Glomerular endothelial cell (primary cell): ENCODE measurements at places on chromosomes 3 and 15.

GRCh38 chr15:81182031-81182755, 14.5 kb upstream of the IL16 start:
- DNase-seq = no peak

DNA sequence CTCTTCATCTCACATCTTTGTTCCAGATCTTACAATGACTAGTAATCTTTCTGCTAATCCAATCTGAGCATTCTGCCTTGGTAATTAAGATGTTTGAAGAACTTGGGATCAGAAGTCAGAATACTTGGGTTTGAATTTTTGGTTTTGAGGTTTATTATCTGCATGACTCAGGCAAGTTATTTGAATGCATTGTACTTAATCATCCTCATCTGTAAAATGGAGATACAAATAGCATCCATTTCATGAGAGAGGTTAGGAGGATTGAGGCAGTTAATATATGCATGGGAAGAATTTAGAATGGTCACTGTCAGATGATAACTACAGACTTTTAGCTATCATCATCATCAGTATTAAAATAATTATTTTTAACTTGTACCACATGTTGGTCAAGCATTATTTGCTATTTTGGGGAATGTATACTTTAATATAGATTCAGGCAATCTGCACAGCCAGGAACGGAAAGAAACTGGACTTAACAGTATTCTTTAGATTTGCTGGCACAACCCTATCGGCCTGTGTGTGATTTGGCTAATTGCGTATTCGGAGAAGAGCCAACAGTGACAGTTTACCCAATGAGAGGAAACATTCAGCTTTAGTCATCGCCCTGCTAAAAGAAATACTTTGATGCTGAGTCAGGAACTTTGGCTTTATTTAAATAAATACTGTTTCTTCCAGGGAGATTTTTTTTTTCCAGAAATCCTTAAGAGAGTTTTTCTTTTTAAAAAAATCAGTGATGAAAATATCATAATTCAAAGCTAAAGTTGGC, 600.0 kb downstream of the ROBO1 start:
- DNase-seq = no peak

DNA sequence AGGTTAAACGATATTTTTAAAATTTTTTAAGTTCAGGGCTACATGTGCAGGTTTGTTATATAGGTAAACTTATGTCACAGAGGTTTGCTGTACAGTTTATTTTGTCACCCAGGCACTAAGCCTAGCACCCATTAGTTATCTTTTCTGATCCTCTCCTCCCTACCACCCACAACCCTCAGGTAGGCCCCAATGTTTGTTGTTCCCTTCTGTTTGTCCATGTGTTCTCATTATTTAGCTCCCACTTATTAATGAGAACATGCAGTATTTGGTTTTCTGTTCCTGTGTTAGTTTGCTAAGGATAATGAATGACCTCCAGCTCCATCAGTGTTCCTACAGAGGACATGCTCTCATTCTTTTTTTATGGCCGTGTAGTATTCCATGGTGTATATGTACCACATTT, 14.9 kb downstream of the FAM162A start:
- no peak for DNase-seq

- no peak for DNase-seq
These were observed 7.3 kb downstream of the RPSA start for GRCh38 chr3:39413691-39414420.

DNA sequence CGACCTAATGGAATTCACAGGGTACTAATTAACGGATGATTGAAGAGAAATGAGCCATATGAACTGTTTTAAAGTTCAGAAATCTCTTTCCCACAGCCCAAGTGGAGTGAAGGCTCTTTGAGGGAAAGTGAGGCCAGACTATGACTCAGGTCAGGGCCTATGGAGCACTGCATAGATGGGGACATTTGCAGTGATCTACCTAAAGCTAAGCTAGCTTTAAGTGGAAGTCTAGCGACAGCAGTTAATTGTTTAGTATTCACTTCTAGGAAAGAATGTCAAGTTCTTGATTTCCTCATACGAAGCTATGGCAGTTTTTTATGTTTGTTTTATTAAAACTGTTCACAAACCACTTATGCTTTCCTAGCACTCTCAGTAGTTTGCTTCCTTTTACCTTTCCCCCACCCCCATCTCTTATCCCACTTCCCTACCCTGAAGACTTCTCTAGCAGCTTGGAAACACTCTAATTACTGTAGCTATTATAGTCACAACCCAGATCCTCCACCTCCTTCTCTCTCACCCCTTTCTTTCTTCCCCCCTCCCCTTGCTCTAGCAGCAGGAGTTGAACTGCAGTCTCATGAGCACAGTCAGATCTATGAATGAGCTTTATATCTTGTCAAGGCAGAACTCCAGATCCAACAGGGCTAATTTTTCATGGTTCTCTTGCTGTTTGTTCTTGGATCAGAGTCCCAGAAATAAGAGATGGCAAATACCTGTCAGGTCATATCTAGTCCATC, 6.2 kb downstream of the ZNF609 start:
- no peak for DNase-seq

DNA sequence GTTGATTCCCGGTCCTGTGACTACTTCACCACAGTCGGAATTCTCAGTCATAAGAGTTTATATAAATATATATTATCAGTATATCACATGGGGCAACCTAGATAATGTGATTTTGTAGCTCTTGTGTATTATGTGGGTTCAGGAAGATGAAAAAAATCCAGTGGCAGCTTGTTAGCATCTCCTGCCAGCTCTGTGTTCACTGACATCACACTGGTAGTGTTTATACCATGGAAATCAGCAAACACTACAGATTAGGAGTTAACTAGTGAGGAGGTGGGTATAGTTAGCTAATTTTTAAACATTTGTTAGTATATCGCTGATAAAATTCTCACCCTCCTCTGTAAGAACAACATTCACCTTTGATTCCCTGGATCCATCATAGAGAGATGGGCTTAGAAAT, 44.5 kb upstream of the KCNMB2 start:
- no peak for DNase-seq

GRCh38 chr15:90998737-90999136, 4.4 kb upstream of the PRC1 start:
- no peak for DNase-seq

DNA sequence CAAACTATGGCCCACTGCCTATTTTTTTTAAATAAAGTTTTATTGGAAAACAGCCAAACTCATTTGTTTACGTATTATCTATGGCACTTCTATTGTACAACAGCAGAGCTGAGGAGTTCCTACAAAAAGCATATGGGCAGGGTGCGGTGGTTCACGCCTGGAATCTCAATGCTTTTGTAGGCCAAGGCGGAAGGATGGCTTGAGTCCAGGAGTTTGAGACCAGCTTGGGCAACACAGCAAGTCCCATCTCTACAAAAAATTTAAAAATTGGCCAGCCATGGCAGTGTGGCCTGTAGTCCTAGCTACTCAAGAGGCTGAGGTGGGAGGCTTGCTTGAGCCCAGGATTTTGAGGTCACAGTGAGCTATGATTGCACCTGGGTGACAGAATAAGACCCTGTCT, 142.3 kb downstream of the RORA start:
- DNase-seq = no peak

DNA sequence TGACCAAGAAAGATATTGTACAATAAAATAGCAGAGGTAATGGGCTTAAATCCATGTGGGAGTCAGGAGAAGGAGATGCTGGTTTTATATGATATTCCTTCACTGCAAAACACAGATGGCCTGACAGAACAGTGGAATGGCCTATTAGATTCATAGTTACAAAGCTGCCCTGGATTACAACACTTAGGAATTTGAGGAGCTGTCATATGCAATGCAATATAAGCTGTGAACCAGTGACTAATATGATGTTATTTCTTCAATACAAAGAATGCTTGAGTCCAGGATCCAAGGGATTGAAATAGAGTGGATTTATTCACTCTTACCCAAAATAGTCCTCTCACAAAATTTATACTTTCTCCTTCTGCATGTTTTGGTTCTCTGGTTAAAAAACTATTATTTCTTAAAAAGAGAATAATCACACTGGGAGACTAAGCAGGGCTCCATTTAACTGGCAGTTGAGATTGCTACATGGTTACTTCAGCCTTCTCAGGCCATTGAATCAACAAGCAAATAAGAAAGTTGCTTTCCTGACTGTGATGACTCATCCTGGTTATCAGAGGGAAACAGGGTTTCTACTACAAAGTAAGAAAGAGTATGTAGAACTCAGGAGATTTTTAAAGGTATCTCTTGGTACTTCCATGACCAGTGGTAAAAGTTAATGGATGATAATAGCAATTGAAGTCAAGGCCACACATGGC, 79.8 kb upstream of the ZPLD1 start:
- peak; percentile 5 for DNase-seq

- DNase-seq = no peak
These were observed 118.3 kb upstream of the TUSC7 start for GRCh38 chr3:116591236-116591635.

DNA sequence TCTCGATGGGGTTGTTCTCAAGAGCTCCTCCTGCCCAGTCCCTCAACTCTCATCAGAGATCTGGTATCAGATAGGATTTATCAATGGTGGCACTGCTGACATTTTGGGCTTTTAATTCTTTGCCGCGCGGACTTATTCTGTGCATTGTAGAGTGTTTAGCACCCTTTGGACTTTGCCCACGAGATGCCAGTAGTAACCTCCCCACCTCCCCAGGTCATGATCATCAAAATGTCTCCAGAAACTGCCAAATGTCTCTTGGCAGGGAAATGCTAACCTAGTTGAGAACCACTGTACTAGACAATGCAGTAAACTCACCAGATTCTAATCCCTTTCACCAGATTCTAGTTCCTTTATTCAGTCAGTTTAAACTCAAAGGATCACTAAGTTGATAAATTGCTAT, 24.0 kb downstream of the SLC27A2 start:
- no peak for DNase-seq

DNA sequence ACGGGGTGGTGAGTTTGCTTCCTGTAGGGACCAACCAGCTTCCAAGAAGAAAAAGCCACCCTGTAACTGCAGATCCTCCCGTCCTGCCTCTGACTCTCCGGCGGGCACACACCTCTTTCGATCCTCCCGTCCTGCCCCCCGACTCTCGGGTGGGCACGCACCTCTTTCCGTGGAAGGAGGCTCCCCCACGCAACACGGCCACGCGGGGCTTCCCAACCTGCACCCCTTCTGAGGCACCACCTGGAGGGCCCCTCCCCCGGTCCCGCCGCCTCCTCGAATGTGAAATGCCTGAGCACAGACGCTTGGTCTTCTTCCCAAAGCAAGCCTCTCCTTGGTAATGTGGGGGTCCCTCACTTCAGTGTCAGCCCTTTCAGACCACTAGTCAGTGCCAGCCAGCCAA, 7.3 kb downstream of the ADAMTS17 start:
- DNase-seq = no peak

GRCh38 chr3:131917006-131917405, 117.8 kb downstream of the CPNE4 start:
- DNase-seq = no peak

GRCh38 chr3:42751609-42752008, 21.4 kb downstream of the CCDC13 start:
- DNase-seq = no peak

GRCh38 chr15:77818484-77819047, 185.9 kb upstream of the LINGO1 start:
- no peak for DNase-seq

GRCh38 chr15:84829428-84829827, 12.3 kb downstream of the ALPK3 start:
- DNase-seq = no peak

- no peak for DNase-seq
These were observed 73.3 kb downstream of the FNDC3B start for GRCh38 chr3:172112734-172113120.

- DNase-seq = no peak
These were observed 11.1 kb downstream of the SEMA6D start for GRCh38 chr15:47728426-47728825.

DNA sequence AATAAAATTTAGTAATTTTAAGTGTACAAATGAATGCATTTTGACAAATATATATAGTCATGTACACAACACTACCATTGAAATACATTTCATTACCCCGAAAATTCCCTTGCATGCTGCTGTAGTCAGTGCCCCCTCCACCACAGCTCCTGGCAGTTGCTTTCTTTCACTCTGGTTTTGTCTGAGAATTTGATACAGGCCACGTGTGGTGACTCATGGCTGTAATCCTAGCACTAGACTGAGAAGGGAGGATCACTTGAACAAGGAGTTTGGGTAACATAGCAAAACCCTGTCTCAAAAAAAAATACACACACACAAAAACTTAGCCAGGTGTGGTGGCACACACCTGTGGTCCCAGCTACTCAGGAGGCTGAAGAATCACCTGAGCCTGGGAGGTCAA, 65.4 kb downstream of the TFRC start:
- no peak for DNase-seq

DNA sequence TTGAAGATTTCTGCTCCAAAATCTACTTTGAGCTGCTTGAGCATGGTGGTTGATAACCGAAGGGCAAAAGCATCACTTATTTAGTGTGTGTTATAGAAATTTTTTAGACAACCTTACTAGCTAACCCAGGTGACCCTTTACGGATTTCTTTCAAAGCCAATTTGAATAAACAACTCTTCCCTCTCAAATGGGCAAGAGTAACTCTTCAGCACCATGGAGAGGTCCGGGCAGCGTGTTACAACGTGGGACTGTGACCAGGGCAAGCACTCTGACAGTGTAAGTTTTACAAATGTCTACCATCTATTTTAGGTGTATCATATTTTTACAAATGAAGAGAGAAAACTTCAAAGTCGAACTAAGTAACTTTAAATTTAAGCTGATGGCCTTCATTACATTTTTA, 471.8 kb downstream of the MFSD1 start:
- DNase-seq = no peak

- DNase-seq = no peak
These were observed 67.3 kb downstream of the ATG7 start for GRCh38 chr3:11339541-11339940.

DNA sequence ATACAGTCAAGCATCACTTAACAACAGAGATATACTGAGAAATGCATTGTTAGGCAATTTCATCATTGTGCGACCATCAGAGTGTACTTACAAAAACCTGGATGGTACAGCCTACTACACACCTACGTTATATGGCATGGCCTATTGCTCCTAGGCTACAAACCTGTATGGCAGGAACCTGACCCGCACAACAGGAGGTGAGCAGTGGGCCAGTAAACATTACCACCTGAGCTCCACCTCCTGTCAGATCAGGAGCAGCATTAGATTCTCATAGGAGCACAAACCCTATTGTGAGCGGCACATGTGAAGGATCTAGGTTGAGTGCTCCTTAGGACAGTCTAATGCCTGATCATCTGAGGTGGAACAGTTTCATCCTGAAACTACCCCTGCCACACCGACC, 89.7 kb downstream of the SCAPER start:
- DNase-seq = no peak
